ENCODE measurements at places on chromosomes 2 and 18.
A peak's percentile ranks its signal among the peaks of the same experiment; 100 is the strongest.

DNA sequence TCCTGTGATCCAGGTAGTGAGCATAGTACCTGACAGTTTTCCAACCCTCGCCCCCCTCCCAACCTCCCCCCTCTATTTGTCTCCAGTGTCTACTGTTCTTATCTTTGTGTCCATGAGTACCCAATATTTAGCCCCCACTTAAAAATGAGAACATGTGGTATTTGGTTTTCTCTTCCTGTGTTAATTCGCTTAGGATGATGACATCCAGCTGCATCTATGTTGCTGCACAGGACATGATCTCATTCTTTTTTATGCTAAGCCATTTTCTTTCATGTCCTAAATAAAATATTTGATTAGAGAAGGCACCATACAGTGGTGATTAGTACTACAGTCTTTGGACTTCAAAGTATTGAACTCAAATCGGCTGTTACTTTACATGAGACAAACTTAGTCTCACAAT is 1087.9 kb downstream of the CBLN2 start:
- no peak for DNase-seq

GRCh38 chr2:6657855-6658254 is 207.9 kb downstream of the CMPK2 start:
- DNase-seq, result no peak

DNA sequence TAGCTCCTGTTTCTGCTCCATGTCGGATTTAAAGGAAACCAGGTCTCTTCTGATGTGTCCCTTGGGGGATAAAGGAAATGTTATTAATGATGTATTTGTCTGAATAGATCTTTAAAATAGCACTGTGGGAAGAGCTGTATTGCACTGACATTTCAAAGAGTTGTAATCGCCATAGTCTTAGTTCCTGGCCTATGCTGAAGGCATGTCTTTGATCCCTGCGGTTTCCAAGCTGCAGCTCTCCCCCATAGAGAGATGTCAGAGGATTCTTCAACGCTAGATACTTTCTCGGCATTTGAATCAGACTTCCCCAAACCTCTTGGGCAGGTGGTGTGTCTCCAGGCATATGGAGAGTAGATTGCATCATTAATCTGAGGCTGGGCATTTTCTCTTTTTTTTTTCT is 40.4 kb downstream of the NAT8 start:
- DNase-seq, result no peak

- DNase-seq, result no peak
These were observed 845 bp upstream of the MYCN start for GRCh38 chr2:15939556-15939853.

DNA sequence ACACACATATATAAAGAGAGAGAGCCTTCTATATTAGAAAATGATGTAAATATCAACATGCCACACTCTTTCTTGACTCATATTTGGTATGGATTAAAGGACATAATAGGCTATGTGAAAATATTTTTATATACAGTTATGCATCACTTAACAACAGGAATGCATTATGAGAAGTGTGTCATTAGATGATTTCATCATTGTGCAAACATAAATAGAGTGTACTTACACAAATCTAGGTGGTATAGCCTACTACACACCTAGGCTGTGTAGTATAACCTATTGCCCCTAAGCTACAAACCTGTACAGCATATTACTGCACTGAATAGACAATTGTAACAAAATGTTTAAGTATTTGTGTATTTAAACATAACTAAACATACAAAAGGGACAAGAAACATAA is 354.8 kb upstream of the CNTNAP5 start:
- no peak for DNase-seq

DNA sequence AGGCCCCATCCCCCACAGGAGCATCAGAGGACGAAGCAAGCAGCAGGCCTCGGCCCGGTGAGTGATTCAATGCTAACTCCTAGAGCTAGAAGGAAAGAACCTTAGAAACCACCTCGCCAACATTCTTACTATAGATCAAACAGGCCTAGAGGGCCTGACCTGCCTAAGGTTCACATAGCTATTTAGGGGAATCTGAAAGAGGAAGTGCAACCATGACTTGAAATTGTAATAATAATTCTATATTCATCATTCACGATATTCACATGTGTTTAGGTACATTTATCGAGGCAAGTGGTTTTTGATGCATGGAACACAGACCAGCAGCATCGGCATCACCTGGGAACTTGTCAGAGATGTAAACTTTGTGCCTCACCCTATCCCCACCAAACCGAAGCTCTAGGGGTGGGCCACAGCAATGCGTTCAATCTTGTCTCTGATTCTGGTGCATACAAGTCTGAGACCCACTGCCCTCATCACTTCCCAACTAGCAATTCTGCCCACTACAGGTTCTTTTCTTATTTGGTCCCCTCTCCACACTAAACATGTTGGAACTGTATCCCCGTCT is 78.0 kb upstream of the DNMT3A start:
- DNase-seq, result no peak

GRCh38 chr2:68200157-68200787 is 42.6 kb downstream of the PNO1 start:
- DNase-seq, result no peak

DNA sequence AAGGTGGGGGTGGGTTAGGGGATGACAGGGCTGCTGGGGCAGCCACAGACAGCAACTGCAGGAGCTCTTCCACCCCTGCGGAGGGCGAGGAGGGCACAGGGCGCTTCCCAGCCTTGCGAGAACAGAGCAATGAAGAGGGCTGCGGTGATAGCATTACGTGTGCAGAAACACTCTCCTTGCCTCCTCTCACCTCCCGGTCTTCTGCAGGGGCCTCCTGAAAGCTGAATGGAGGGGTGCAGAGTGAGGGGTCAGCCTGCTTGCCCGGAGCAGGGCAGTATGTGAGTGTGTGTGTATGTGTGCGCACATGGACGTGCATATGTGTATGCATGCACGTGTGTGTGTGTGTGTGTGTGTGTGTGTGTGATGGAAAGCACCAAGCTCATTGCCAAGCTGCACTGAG is 29.5 kb upstream of the IL1R2 start:
- DNase-seq, result no peak

GRCh38 chr2:34423301-34423700 is 824.2 kb upstream of the FAM98A start:
- no peak for DNase-seq

- peak; percentile 53 for DNase-seq
These were observed 188.8 kb downstream of the PTPRM start for GRCh38 chr18:7755753-7756475.

GRCh38 chr18:74360852-74361655 is 45.4 kb downstream of the C18orf63 start:
- peak; percentile 24 for DNase-seq

DNA sequence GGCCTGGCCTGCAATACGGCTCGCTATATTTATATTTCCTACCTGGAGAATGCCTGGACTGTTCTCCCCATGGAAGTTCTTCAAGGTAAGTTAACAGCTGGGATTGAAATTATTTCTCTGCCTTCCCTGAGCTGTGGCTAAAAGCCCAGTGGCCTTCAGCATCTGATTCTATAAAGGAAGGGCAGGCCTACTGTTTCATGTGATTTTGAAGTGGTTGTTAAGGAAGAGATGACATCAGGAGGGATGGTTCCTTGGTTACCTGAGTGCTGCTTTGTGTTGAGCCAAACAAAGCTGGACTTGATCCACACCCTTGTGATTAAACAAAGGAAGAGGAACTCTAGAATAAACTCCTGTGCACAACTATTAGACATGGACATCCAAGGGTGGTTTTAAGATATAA is 61.6 kb downstream of the MFSD6 start:
- DNase-seq, result peak; percentile 68

- no peak for DNase-seq
These were observed 37.4 kb upstream of the PPP1R1C start for GRCh38 chr2:181948227-181948626.

DNA sequence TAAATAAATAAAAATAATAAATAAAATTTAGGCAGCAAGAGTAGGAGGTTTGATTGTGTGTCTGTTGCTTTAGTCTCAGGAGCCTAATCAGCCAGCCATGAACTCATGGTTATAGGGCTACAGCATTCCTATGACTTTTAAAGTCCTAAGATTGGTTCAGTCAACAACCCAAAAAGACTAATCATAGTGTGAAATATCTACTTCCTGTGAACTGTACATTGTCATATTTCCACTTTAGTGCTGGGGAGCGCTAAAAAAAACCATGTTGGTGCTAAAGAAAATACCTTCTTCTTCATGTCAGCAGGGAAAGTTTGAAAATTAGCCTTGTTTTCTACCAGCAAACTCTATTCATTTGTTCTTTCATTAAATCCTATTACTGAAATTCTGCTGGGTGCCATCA is 521.6 kb downstream of the RNF144A start:
- DNase-seq, result no peak

DNA sequence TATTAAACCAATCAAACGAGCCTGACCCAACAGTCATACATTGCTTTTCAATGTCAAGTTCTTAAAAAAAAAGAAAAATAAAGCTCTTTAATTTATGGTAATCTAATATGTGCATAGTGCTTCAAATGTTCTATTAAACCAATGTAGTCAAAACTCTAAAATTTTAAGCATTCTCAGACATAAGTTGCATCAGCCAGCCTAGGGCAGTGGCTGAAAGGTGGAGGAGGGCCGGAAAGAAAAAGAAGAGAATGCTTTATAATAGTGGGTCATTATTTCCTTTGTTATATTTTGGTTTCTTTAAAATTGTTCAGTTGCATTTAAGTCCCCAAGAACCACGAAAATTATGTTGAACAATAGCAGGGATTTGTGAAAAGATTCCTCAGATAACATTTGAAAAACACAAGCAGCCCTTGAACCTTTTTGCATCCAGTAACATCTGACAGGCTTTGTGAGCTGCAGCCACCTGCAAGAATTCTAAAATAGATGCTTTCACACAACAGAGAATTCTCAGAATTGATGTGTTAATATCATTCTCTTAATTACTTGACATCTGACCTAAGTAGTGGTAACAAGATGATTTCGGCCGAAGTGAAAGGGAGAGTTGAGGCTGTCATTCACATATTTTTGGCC is 252.1 kb downstream of the CDCA7 start:
- DNase-seq, result no peak

GRCh38 chr2:108364676-108365297 is 13.0 kb upstream of the SULT1C4 start:
- no peak for DNase-seq

DNA sequence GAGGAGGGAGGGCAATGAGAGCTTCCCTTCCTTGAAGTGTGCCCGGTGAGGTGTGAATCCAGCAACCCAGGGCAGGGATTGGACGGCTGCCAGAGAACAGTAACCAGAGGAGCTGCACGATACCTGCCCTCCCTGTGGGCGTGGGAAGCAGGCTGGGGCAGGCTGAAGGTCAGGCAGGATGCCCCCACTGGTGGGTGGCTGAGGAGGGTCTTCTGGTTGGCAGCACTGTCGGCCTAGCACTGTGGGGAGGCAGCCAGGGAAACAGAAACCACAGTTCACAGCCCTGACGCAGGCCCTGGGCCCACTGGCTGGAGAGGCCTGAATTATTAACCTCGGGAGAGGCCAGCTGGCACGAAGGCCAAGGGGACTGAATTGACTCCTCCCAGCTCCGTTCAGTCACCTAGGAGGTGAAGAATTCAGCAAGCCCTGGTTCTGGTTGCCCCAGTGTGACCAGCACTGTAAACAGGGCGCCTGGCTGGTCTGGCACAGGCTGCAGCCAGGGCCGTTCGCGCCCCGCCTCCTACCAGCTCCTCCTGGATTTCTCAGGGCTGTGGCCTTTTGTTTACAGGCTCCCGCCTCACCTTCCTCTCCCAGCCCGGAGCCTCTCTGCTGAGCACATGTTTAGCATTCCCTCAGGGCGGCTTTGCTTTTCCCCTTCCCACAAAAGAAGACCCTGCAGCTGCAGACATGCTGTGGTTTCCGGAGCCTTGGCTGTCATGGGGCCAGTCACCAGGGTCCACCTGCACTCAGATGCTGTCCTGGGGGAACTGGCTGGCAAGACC is 97.8 kb downstream of the B3GNT2 start:
- peak; percentile 54 for DNase-seq

Measured in NCI-H1417 (cell line).